ENCODE measurements at places on chromosomes 13 and 19. TPM values are rescaled to one million over a fixed set of nuclear protein-coding genes. Genes with fewer than 3 reads are reported as not detected.

Gene APOE
- total RNA-seq = 0.48 TPM

Gene GIPR
- 8.3 TPM for total RNA-seq

Gene LILRA5
- total RNA-seq = not detected

Gene IGSF23
- total RNA-seq = not detected

All from activated CD4-positive, alpha-beta memory T cell treated with anti-CD3 and anti-CD28 coated beads for 36 hours (primary cell).